GM23248 (cell line): ENCODE measurements at places on chromosomes 5 and 9. TPM values are rescaled to one million over a fixed set of nuclear protein-coding genes. Genes with fewer than 3 reads are reported as not detected.

- DNase-seq, result peak; percentile 18
Observed at GRCh38 chr9:82022121-82022520, 33.5 kb downstream of the SPATA31D1 start.

DNA sequence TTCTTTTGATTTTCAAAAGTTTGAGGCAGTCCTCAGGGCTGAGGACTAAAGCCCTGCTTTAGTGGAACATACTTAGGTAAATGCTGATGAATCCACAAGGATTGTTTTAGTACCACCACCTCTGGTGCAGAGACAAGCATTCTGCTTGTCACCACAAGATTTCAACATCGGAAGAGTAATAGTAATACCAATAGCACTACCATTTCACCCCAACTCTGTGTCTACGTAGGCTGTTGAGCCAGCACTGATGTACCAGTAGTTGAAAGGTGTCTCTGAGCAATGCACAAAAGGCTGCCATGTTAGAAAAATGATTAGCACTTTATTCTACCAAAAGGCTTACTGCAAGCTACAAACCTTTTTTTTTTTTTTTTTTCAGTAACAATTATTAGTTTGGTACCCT, 213.2 kb upstream of the SLC24A2 start:
- DNase-seq, result peak; percentile 35

DNA sequence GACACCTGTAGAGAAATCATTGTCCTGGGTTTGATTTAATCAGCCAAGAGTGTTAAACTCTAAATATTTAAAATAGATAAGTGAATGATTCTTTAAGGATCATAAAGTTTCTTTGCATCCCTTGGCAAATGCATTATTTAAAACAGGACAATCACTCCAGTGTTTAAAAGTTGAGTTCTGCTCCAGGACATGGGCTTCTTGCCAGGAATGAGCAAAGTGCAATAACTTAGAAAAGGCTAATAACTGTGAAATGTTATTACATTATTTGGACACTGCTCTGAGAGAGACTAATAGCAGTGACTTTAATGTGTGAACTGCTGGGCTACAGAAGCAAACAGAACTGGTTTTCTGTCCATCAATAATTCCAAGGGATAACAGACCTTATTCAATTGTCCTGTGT, 283.3 kb downstream of the GABRB2 start:
- no peak for DNase-seq

GRCh38 chr9:82722561-82722960, 340.4 kb downstream of the RASEF start:
- DNase-seq, result no peak

DNA sequence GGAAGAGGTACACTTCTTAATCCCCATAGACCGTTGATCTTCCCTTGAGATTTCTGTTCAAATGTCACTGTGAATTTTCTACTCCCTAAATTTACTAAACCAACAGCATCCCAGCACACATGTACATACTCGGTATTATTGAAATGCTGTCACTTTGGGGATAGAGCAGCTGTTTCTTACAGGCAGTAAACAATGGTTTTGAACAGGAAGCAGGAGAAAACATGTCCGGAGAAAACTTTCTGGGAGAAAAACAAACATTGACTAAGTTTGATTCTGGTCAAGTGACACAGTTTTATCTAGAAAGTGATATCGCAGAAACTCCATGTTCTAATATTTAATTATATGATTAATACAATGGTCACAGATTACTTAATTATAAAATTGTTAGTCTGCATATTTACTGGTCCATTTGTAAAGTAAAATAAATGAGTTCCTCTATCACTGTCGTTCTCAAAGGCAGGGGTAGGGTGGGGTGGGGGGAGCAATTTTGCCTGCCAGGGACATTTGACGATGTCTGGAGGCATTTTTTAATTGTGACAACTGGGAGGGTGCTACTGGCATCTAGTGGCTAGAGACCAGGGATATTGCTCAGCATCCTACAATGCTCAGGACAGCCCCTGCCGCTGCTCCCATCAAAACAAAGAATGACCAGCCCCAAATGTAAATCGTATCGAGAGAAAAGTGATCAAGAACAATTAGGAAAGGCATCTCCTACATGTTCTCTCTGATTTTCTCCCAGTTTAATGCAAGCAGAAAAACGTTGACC, 12.2 kb downstream of the TAS2R1 start:
- no peak for DNase-seq

FREM1 gene
- total RNA-seq, result 0.11 and 0.51 TPM in 2 replicates
